ENCODE measurements at places on chromosomes 5 and 9. TPM values are rescaled to one million over a fixed set of nuclear protein-coding genes. Genes with fewer than 3 reads are reported as not detected.

SMU1 gene
- polyA plus RNA-seq, result 15.0 TPM

LRRC19 gene
- polyA plus RNA-seq, result not detected

DNA sequence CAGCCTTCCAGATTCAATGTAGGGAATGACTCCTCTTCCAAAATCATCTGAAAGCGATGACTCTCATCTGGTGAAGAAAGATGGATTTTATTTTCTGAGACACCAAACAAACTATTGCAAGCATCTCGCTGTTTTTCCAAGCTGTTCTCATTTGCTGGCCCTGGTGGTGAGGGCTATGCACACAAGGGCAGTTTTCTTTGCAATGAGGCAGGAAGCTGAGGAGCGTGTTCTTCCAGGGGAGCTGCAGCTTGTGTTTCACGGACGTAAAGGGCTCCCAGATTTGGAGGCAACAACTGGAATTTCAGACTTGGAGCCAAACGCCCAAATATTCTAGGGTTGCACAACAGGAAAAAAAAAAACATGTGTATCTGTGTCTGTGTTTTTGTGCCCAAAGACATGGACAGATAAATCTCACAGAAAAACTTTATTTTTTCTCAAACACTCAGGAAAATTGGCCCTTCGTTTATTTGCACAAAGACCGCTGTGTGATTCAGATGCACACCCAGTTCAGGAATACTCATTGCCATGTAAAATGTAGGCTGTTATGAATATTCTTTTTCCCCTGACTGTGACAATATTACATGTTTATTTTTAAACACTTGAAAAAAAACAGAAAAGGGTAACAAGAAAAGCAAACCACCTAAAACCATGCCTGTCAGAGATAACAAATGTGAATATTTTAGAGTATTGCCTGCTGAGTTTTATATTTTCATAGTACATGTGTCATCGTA lies 151.3 kb downstream of the GAS1 start:
- no peak for DNase-seq

- no peak for DNase-seq
These were observed 604.8 kb downstream of the CCDC171 start for GRCh38 chr9:16157651-16158050.

- DNase-seq, result peak; percentile 70
These were observed 750 bp upstream of the NPR2 start for GRCh38 chr9:35790385-35791296.

DNA sequence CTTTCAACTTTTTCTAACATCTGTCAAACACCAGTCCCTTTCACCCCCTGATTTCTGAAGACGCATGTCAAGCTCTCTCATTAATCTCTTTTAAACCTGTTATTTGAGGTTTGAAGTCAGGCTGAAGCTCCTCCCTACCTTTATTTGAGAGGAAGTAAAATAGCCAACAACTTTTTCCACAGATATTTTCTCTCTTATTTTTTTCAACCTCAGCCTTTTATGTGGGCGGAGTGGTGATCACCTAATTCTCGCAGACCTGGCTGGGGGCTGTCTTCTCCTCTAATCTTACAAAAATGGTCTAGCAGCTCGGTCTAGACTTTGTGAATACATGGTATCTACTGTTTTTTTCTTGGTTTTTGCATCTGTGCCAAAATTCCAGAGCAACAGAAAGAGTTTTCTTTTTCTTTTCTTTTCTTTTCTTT lies 395.7 kb upstream of the ACTBL2 start:
- DNase-seq, result no peak
